ENCODE measurements at places on chromosomes 12 and 14.
A peak's percentile ranks its signal among the peaks of the same experiment; 100 is the strongest.

DNA sequence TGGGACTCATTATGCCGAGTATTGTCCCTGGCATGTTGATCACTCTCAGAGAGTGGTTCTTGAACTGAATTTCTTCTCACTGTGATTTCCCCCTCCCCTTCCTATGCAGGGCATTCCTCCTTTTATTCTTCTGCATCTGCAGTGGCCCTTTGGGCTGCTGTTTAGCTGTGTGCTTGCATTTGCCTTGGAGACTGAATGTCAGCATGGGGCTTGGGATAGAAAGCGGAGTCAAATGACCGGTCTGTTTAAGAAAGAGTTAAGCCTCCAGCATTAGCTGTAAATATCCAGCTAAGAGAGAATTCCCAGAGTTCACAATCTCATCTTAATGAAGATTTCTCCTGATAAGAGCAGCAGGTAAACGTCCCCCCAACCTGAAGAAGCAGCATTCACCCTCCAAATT is 65.6 kb upstream of the RMST start:
- DNase-seq: no peak

GRCh38 chr12:110743571-110744093 is 941 bp upstream of the PPP1CC start:
- DNase-seq: peak; percentile 78

GRCh38 chr12:46386360-46386867 is 13.8 kb upstream of the SLC38A2 start:
- DNase-seq: peak; percentile 70

DNA sequence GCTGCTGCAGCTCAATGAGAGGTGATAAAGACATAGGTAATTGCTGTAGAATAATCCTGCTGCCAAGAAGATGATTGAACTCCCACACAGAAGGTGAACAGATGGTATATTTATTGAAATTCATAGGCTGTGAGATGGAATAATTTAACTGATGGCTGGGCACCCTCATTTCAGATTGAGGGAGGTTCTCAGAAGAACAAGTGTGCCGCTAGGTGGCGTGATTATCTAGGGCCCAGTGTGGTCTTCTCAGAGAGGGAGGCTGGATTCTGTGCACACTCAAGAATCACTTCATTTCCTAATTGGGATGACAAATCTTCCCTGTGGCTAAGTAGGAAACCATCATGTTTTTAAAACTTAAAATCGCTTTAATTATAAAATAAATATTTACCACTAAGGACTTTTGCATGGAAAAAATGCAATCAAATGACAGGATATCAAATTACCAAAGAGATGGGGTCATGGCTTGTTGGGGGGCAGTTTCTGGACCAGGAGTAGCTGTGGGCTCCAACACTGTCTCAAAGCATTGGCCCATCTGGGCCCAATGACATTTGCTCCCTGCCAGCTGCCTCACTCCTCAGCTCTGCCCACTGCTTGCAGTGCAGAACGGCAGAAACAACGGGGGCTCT is 132.3 kb downstream of the SNAPC1 start:
- DNase-seq: no peak

DNA sequence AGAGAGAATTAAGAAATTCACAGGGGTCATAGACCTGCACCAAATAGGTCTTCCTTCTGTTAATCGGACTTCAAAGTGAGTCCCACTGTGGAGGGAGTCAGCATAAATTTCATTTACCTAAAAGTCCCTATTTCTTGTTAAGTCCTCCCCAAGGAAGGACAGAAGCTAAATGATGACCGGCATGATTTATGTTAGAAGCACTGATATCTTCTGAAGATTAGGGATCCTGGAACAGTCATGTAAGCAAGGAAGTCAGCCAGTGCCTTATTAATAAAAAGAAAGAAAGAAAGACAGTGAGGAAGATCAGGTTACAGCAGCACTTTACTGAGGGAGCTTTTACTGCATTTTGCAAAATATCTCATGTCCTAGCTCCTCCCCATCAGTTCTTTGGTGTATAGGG is 287.5 kb downstream of the FOXG1 start:
- DNase-seq: no peak

DNA sequence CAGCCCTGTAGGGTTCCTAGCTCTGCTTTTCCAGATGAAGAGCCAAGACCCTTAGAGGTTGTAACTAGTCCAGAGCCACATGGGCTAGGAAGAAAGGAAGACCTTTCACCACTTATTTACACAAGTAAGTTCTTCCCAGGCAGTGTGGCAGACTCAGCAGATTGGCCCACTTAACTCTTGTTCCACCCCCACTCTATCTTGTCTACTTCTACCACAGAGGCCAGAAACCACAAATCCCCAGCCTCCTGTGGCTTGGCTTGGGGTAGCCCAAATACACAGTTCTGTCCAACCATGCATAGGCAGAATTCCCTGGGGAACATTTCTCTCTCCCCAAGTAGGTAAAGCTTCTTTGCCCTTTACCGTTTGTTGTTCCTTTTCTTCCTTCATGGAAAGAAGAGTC is 383.5 kb downstream of the RGS6 start:
- no peak for DNase-seq

DNA sequence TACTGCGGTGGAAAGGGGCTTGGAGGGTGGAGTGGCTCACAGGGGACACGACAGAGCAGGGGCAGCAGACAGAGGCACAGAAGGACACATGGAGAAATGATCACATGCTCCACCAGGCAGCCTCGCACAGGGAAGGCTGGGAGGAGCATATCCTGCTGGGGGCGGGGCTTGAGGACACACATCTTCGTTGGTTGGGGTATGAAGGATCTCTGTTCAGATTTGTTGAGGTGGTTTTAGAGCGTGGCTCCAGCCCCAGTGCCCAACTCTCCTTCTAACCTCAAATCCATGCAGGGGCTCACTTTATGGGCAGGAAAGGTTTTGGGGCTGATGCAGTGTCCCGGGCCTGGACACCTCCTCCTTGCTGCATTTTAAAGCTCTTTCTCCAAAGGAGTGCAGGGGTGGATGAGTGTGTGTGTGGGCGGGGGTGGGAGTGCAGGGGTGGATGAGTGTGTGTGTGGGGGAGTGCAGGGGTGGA is 733 bp upstream of the P3H3 start:
- peak; percentile 88 for DNase-seq

DNA sequence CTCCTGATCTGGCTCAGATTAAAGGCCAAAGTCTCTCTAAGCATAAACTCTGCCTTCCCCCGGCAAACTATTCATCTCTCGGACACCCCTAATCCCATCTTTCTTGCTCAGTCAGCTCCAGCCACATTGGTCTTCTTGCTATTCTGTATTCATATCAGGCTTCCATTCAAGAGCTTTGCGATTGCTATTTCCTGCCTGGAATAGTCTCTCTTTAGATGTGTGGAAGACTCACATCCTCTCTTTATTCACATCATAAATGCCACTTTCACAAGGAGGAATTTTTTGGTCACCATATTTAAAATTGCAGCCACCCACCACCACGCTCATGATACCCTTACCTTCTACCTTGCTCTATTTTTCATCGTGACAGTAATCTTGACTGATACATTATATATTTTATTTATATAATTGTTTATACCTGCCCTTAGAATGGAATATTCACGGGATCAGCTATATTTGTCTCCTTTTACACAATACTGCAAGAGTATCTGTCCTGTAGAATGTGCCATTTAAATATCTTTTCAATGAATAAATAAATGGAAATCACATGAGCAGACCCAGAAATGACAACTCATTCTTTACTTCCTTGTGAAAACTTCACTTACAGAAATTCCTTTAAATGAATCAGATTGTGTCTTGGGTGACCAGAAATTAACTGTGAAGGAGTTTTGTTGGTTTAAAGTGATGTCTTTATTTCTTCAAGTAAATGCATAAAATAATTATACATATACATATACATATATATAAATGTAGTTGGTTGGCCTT is 780.6 kb upstream of the FLRT2 start:
- DNase-seq: no peak

DNA sequence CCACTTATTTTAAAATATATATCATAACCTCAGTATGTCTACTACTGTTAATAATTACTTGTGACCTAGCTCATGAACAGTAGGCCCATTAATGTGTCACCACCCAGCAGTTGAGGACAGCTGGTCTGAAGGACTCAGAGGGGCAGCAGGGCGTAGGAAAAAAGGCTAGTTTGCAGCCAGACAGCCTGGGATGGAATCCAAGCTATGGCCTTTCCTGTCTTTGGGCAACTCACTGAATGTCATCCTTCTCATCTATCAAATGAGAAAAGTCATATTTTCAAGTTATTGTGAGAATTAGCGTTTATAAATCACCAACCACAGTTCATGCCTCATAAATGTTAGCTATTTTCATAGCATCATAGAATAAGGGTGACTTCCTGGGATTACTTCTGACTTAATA is 12.3 kb downstream of the DENND5B start:
- DNase-seq: no peak

- no peak for DNase-seq
Measured at GRCh38 chr12:5776091-5776490, 169.0 kb downstream of the ANO2 start.

- DNase-seq: no peak
Measured at GRCh38 chr12:105538880-105539279, 208.4 kb downstream of the C12orf75 start.

DNA sequence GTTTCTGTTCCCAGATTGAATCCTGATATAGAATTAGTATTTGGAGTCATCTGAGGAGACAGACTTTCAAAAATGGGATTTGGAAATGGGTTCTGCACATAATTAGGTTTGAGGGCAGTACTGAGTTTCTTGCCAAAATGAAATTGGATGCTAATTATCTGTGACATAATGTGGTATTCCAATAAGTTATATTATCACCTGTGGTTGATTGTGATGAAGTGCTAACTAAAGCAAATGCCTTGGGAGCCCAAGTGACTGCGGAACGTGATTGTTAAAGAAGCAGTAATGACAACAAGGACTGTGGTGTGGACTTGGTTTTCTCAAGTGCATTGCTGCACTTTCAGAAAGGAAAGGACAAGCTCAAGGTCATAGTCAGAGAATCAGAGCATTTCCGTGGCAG is 337.0 kb downstream of the IPO8 start:
- DNase-seq: no peak
